ENCODE measurements at places on chromosomes 5 and 9.

DNA sequence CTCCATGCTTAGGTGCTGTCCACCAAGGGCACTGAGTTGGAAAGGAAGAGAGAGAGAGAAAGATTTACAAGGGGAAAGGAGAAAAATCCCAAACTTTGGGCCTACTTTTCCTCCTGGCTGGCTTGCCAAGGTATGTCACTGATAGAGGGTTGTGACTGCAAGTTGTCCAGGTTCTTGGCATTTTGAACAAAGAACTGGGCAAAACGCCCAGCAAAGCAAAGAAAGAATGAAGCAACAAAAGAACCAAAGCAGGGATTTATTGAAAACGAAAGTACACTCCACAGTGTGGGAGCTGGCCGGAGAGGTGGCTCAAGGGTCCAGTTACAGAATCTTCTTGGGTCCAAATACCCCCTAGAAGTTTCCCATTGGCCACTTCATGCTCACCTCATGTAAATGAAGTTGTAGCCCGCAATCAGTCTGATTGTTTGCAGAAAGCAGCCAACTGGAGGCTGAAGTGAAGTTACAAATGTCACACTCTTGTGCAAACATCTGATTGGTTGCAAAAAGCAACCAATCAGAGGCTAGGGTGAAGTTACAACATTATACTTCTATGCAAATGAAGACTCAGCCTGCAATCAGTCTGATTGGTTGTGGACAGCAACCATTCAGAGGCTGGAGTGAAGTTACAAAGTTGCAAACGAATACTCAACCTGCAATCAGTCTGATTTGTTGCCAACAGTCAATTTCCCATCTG, 263.5 kb downstream of the YTHDC2 start:
- DNase-seq = no peak

DNA sequence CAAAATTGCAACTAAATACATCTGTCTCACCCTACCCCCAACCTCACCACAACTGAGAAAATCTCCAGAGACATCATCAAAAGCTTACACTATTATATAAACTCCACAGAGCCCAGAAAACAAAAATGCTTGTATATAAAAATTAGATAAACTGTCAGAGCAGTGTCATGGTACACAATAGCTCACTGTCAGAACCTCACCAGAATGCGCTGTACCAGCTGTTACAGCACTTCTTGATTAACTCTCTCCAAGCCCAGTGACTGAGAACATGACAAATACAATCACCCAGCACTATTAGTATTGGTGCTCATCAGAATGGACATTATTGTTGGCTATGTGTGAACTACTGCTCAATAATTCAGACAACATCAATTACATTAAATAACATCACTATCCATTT, 65.7 kb downstream of the ZDHHC21 start:
- DNase-seq = no peak

DNA sequence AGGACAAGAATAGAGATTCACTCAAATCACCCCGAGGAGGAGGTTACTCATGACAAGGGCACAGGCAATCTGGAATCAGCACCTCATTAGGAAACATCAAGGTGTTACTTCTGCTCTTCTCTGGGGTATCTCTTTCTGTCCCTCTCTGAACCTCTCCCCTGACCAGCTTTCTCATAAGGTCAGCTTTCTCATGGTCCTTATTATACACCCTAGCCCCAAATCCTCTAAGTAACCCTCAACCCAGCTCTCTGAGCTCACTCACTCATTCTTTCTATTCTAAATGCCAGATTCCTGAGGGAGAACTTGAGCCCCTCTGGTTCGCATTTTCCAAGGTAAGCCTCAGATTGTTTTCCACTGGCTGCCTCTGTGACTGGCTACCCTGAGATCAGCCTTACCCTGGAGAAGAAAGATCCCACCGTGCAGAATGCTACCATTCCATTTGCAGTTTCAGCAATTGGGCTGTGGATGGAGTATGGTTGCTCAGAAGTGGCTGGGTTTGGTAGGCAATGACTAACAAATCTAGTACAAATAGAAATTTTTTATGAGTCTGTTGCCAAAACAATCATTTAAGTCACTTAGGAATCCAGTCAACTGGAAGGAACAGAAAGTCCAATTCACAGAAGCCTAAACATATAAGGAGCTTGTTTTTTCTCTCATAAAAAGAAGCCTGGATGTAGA, 9.0 kb upstream of the TIMD4 start:
- DNase-seq = no peak

- DNase-seq = peak; percentile 39
These were observed 117.0 kb downstream of the TRPM6 start for GRCh38 chr9:74770508-74771261.

DNA sequence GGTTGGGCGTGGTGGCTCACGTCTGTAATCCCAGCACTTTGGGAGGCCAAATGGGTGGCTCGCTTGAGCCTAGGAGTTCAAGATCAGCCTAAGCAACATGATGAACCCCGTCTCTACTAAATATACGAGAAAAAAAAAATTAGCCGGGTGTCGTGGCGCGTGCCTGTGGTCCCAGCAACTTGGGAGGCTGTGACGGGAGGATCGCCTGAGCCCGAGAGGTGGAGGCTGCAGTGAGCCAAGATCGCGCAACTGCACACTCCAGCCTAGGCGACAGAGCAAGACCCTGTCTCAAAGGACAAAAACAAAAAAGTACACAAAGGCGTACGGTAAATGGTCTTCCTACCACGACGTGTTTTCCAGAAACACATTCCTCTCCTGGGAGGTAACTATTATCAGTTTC, 538 bp upstream of the BDP1 start:
- DNase-seq = no peak

DNA sequence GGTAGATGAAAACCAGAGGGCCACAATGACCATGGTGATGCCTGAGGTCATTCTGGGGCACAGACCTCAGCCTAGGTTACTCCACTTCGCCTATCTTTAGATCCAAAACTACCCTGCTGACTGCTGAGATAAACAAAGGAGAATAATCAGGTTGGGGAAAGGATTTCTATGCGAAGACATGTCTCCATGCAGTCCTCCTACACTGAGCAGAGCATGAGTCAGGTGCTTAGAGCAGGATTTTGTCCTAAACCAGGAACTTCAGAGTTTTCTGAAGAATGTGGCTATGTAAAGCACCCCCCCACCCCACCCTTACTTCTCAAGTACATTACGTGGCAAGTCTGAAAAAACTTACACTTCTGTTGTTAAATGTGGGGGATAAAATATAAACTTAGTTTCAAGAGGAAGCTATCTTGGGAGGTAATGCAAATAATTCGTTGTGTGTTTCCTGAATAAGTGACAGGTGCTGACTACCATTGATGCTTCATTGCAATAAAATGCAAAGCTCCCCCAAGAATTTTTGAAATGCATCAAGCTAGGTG, 19.4 kb downstream of the PDCD1LG2 start:
- DNase-seq = no peak

GRCh38 chr9:886886-887285, 45.4 kb downstream of the DMRT1 start:
- DNase-seq = no peak

GRCh38 chr5:139061274-139061673, 136.9 kb downstream of the SIL1 start:
- no peak for DNase-seq

GRCh38 chr9:20207176-20207575, 415.1 kb downstream of the MLLT3 start:
- DNase-seq = no peak

GRCh38 chr9:119091074-119091473, 278.2 kb downstream of the BRINP1 start:
- DNase-seq = no peak

GRCh38 chr9:80040457-80040856, 468.7 kb downstream of the TLE4 start:
- DNase-seq = no peak

DNA sequence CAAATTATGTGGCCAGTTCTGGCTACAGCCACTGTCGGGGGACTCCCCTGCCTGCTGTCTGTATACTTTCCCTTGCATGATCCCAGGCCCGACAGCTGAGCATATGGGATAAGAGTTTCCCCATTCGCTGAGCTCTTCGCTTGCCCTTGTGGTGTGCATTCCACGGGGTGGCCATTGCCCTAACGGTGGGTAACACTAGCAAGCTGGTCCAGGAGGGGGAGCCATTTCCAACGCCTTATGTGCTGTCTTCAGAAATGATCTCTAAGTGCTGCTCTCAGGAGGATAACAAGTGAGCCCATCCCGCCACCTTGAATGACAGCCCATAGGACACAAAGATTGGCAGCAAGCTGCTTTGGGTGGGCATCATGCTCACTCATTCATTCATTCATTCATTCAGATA, 190.9 kb downstream of the FSTL4 start:
- DNase-seq = peak; percentile 44

DNA sequence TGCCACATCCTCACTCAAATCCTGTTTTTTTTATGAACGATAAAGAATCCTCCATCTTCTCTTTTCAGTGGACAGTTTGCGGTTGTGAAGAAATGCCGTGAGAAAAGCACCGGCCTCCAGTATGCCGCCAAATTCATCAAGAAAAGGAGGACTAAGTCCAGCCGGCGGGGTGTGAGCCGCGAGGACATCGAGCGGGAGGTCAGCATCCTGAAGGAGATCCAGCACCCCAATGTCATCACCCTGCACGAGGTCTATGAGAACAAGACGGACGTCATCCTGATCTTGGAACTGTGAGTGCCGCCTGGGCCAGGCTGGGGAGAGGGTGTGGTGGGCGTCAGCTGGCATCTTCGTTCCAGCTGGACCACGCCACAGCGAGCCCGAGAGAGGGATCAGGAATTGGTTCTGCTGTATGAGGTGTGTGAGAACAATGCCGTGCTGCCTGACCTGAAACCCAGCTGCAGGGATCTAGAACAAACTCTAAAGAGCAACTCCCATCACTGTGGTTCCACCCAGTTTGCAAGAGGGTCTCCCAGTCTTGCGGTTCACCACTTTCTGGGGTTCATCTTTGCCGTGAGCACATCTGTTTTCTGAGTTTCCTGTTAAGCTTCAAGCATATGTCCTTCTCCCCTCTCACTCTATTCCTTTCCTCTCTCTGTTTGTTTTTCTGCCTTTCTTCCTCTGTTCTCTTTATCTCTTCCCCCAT, 107.4 kb downstream of the DAPK1 start:
- no peak for DNase-seq

- no peak for DNase-seq
These were observed 126.4 kb downstream of the TTLL11 start for GRCh38 chr9:121966706-121967105.

GRCh38 chr5:44952376-44952775, 143.6 kb downstream of the MRPS30 start:
- DNase-seq = no peak

DNA sequence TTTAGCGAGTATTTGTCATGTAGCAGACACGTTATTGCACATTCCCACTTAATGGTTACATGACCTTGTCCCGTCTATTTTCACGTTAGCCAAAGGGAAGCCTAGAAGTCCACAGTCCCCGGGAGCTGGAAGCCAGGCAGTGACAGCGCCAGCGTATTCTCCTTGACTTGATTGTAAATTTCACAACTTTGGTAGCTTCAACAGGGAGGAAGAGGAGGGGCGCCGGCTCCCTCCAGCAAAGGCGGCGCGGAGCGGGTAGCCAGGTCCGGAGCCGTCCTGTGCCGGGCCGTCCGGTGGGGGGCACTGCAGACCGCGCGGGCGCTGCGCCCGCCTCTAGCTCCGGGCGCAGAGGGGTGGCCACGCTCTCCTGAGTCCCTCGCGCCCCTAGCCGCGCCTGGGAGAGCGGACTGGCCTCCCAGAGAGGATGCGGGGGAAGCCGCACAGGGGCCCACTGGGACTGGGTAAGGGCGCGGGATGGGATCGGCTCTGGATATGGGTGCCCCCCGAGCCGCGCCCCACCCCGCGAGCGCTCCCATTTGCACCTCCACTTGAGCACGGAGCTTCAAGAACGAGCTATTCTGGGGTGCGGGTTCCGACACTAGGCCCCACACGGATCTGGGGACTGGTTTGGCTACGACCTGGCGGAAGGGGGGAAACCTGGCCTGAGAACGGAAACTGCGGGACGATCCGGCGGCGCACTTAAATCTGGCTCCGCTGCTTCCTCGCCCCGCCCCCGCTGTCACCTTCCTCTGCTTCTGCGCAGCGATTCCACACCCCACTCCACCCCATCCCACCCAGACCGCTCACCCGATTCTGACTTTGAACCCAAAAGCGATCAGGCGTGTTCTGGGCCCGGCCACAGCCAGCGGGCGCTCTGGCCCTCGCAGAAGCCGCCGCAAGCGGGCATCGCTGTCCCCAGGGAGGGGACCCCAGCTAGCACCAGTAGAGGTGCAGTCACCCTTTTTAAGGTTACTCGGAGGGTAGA, 23.8 kb downstream of the KLF4 start:
- peak; percentile 66 for DNase-seq

DNA sequence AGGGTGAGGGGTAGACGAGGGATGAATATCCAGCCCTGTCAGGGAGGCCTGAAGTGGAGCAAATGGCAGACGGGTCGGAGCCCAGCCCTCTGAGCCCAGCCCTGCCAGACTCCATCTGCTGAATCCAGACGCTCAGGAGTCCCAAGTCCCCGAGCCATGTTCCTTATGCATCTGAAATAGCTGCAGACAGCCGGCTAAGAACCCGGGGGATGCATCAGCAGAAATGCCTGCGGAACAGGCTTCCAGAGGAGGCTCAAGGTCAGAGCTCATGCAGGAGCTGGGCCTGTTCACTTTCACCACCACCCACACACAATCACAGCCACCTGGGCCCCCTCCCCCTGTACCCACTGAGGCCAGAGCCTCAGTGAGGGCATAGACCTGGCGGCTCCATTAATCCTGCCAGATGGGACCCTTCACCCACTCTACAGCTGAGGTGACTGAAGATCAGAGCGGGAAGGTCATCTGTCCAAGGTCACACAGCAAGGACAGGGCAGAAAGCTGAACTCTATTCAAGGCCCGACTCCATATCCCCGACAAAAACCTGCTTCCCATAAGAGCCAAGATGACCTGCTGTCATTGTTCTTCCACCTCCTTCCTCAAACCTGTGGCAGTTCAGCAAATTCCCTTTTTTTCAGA, 24.4 kb upstream of the AKNA start:
- no peak for DNase-seq

DNA sequence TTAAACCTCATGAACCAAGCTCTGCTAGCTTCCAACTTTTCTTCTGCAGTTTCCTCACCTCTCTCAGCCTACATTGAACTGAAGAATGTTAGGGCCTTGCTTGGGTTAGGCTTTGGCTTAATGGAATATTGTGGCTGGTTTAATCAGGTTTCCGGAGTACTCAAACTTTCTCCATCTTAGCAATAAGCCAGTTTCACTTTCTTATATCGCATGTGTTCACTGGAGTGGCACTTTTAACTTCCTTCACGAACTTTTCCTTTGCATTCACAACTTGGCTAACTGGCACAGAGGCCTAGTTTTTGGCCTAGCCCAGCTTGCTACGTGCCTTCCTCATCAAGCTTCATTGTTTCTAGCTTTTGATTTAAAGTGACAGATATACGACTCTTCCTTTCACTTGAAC, 81.0 kb upstream of the MAST4 start:
- DNase-seq = no peak

Measured in neural crest cell (in vitro differentiated cells).